CD4-positive, alpha-beta T cell (primary cell): ENCODE measurements at places on chromosomes 4 and X. TPM values are rescaled to one million over a fixed set of nuclear protein-coding genes. Genes with fewer than 3 reads are reported as not detected.
A peak's percentile ranks its signal among the peaks of the same experiment; 100 is the strongest.

The PRSS48 gene
- total RNA-seq: not detected

DNA sequence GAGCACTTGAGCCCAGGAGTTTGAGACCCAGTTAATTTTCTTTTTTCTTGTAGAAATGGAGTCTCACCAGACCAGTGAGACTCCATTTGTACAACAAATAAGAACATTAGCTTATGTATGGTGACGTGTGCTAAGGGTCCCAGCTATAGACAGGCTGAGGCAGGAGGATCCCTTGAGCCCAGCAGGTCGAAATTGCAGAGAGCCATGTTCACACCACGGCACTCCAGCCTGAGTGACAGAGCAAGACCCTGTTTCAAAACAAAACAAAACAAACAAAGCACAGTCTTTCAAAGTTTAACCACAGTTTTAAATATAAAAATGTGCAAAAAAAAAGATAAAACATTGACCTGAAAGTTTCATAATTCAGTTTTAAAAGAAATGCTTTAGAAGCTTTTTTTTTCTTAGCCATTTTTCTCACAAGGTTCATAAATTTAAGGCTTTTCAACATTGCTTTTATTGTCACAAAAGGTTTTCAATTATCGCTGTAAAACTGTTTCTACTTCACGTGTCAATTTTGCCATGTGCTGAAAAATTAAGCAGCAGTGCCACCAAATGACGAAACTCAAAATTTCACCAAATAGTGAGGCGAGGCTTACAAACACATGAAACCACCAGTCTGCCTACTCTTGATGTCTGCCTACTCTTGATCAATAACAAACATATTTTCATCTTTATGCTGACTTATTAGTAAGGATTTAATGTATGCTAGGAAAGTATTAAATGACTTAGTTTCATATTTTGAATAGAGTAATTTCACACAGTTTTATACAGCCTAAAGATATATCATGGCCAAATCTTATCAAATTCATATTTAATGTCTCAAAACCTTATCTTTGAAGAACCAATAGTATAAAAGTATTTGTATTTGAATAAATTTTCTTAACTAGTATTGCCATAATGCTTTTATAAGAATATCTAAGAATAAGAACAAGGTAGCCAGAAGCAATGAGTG lies 126.3 kb downstream of the NEK1 start:
- DNase-seq: peak; percentile 57

GRCh38 chr4:80321341-80321740 lies 14.2 kb upstream of the CFAP299 start:
- DNase-seq: no peak

- DNase-seq: no peak
Observed at GRCh38 chr4:148097801-148098200, 344.4 kb downstream of the NR3C2 start.

- DNase-seq: no peak
Observed at GRCh38 chr4:94757192-94758140, at the start of gene BMPR1B. BMPR1B (plus strand) TSS chr4:94757955; CDS start chr4:95104425, 346,470 bp downstream.
